ENCODE measurements at places on chromosomes 3 and 15.
A peak's percentile ranks its signal among the peaks of the same experiment; 100 is the strongest.

DNA sequence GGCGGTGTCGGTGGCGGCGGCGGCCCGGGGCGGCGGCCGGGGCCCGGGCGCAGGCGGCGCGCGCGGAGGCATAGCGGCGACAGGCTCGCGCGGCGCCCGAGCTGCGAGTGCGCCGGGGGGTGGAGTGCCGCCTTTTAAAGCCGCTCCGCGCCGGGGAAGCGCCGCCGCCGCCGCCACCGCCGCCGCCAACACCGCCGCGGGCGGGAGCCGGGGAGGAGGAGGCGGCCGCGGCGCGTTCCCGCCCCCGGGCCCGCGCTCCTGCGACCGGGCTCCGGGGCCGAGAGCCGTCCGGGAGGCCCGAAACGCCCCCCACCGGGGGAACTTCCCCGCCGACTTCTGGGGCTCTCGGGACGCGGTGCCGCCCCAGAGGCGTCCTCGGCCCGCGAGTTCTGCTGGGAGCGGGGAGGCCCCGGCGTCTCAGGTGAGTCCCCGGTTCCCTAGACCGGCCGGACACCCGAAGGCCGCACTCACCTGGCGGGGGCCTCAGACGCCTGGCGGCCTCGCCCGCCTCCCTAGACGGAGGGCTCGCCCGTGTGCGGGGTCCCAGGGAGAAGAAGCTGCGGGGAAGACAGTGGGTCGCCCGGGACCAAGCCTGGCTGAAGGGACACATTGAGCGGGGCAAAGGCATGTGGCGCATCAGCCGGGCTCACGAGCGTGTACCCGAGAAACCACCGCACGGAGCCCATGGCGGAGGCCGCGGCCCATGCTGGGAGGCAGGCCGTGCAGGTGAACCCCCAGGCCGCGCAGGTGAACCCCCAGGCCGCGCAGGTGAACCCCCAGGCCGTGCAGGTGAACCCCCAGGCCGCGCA lies at the start of gene PCSK6:
Gene PCSK6, minus strand, starts transcription at position 109 of the 809 bp plus-strand sequence. Its CDS starts 37 bp downstream, at position 72.
- DNase-seq: no peak

- DNase-seq: no peak
These were observed 3.3 kb downstream of the MRPS11 start for GRCh38 chr15:88470625-88471372.

DNA sequence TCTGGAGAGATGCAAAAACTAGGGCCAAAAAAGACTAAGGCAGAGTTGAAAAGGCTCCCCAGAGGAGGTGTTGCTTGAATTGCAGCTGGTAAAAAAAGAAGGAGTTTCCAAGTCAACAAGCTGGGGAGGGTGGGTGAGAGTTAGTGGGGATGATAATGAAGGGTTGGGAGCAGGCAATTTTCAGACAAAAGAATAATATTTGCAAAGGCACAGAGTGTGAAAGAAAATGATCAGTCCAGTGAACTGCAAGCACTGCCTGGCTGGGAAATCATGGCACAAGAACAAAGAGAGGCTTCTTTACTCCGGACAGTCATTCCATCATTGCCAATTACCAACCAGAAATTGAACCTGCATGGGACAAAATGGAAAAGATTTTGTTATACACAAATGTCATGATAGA lies 42.2 kb downstream of the C3orf85 start:
- DNase-seq: no peak

- no peak for DNase-seq
These were observed 76.9 kb upstream of the EIF1B start for GRCh38 chr3:40232626-40233025.

- DNase-seq: no peak
These were observed 59.2 kb upstream of the ARHGEF3 start for GRCh38 chr3:56860939-56861338.

DNA sequence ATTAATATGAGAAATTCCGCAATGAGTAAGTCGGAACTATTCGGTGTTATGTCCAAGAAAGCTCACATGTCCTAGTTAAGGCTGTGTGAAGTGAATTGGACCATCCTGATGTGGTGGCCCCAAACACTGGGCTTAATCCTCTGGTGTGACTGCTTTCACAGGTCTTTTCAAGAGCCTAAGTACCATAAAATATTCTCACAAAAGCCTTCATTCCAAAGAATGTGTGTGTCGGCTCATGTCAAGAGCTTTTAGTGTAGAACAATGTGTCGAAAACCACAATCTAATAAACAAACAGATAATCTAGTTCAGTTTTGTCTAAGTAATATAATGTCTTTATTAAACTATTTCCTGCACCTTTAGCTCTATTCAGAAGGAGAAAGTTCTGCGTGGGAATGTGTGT lies 311.4 kb downstream of the LPP start:
- DNase-seq: no peak

- no peak for DNase-seq
These were observed 128.3 kb upstream of the ARHGEF3 start for GRCh38 chr3:56929809-56930615.

- DNase-seq: no peak
These were observed 14.3 kb downstream of the CGNL1 start for GRCh38 chr15:57390583-57390982.

- no peak for DNase-seq
These were observed 113.9 kb downstream of the TMEM108 start for GRCh38 chr3:133152056-133152455.

GRCh38 chr3:16337856-16338540 lies 73.0 kb downstream of the OXNAD1 start:
- no peak for DNase-seq

DNA sequence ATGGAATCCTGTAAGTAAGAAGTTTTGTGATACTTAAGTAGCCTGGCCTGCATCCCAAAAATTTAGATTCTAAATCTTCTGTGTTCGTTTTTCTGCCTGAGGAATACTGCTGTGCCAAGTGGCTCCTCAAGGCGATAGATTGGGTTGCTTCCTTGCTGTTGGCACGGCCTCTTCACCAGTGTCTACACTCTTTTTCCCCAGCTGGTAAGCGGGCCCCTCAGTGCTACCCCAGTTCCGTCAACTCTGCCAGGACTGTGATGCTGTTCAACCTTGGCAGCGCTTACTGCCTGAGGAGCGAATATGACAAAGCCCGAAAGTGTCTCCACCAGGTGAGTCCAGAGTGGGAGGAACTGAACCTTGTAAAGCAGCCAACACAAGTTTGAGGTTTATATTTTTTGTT lies 53.3 kb upstream of the TRIM71 start:
- no peak for DNase-seq

- DNase-seq: peak; percentile 40
These were observed 458.3 kb downstream of the MFSD1 start for GRCh38 chr3:159260049-159260662.

- DNase-seq: no peak
These were observed 6.2 kb upstream of the ATP13A4 start for GRCh38 chr3:193560870-193561269.

DNA sequence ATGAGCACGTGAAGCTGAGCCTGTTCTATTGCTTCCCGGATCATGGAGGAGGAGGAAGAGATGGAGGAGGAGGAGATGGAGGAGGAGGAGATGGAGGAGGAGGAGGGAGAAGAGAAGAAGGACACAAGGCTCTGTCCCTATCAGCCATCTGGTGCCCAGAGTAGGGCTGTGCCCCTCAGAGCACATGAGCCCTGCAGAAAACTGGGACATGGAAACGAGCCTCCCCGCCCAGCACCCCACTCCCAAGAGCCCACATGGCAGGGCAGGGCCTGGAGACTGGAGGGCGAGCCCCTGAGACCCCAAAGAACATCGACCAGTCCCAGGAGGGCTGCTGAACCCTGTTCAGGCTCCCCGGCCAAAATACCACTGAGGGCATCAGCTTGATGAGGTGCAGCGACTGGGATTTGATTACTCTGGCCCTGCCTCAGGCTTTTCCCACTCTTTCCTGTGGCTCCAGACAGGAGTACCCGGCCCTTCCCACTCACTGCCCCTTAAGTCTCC lies 285.6 kb downstream of the UACA start:
- no peak for DNase-seq

DNA sequence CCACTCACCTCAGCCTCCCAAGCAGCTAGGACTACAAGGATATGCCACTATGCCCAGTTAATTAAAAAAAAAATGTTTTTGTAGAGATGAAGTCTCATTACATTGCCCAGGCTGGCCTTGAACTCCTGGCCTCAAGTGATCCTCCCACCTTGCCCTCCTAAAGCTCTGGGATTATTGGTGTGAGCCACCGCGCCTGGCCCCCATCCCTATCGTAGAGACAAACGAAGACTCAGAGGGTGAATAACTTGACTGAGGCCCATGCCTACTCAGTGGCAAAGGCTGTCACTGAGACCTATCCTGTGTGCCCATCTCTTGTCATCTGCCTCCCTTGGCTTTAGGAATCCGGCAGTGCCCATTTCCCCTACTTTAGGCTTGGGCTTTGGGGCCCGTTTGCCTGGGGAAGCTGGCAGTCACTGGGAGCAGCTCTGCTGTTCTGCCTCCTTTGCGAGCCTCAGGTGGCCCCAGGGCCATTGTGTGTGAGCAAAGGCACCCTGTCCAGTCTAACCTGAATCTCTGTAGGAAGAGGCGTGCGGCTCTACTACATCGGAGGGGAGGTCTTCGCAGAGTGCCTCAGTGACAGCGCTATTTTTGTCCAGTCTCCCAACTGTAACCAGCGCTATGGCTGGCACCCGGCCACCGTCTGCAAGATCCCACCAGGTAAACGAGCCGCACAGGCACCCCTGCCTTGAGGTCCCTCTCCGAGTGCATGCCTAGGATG lies 70.1 kb downstream of the AAGAB start:
- no peak for DNase-seq

- DNase-seq: no peak
These were observed 336.5 kb upstream of the TGFBR2 start for GRCh38 chr3:30269751-30270445.

DNA sequence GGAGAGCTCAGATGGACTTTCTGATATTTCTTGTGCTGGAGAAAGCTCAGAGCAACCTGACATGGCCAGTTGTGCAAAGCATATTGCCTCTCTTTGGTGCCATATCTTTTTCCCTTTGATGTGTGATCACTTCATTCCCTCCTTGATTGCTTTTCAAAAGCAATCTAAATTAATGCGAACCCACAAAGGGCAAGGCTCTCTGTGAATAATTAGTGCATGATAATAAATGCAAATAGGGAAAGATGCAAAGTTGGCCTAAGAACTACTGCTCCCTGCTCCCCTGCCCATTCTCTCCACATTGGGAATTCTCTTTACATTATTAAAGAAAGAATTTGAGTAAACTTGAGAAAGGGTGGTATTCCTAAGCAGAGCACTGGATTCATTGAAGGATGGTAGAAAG lies 60.9 kb downstream of the SRGAP3 start:
- DNase-seq: no peak

- no peak for DNase-seq
These were observed 79.5 kb downstream of the IMPG2 start for GRCh38 chr3:101240719-101241399.

DNA sequence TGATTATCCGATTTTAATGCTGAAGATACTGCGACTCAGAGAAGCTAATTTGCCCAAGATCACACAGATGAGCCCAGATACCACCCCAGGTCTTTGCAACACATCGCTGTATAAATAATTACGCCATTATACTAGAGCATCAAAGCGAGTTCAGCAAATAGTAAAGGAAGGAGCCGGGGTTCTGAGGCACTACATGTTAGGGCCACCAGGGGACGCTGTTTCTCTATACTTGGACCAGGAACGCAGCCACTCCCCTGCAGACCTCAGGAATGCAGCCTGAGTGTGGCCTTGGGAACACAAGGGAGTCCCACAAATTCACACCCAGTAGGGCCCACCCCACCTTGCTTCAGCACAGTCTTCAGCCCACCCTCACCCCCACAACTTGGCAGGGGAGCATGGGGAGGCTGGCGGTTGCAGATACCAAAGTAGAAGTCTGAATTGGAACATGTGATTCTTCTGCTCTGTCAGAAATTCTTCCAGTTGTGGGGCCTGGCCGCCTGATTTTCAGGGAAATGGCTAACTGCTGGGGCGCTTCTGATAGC lies 57.8 kb upstream of the RYK start:
- DNase-seq: peak; percentile 77

DNA sequence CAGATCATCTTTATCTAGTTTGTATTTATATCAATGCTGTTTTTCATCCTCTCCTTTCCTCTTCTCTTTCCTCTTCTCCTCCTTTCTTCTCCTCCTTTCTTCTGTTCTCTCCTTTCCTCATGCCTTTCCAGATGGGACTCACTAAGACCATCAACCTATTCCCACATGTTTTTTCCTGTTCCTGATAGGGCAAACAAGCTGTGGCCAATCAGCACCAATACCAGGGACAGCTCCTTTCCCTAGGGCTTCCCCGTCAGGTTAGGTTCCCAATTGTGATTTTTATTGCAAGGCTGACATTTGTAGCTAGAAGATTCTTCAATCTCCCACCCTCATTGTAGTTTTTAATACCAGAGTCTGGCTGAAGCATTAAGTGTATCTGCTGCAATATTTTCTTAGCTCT lies 76.3 kb upstream of the COL8A1 start:
- DNase-seq: no peak

DNA sequence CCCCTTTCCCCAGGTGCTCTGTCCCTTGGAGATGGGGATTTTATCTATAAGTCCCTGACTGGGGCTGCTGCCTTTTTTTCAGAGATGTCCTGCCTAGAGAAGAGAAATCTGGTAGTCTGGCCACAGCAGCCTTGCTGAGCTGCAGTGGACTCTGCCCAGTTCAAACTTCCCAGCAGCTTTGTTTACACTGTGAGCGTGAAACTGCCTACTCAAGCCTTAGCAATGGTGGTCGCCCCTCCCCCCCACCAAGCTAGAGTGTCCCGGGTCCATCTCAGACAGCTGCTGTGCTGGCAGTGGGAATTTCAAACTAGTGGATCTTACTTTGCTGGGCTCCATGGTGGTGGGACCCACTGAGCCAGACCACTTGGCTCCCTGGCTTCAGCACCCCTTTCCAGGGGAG lies 38.9 kb downstream of the TMEM266 start:
- DNase-seq: no peak

GRCh38 chr15:97654481-97655076 lies 305.9 kb upstream of the ARRDC4 start:
- no peak for DNase-seq

DNA sequence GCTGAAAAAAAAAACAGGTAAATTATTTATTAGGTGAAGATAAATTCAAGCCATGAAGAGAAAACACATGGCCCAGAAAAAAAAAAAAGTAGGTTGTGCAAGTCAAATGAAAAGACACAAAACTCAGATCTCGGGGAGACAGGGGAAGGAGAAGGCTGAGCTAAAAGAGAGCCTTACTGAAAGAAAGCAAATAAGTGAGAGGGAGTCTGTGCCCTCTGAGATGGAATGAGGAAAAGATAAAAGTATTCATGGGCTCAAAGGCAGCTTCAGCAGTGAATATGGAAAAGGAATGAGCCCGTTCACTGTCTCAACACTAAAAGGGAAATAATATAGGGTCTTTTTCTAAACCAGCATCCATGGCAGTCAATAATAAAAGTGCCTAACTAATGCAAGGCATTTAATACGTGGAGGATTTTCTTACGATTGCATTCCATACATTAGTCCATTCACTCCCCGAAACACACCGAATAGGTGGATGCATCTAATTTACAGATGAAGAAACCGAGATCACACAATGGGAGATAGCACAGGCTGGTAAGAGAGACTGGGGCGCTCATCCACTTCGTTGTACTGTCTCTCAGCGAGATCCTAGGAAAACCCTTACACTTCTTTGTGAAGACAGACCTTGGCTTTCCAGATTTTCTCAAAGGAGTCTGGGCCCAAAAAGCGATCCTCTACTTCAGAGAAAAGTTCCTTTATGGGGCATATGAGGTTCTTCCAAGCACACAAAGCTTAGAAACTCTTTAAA lies 1.1 kb downstream of the TFDP2 start:
- DNase-seq: no peak

- no peak for DNase-seq
These were observed 24.2 kb upstream of the CLRN1 start for GRCh38 chr3:150996731-150997130.

Data from SK-N-MC (cell line).